ENCODE measurements at places on chromosomes 4 and X.

- DNase-seq, result peak; percentile 22
These were observed 69.8 kb upstream of the NEIL3 start for GRCh38 chr4:177239878-177240277.

DNA sequence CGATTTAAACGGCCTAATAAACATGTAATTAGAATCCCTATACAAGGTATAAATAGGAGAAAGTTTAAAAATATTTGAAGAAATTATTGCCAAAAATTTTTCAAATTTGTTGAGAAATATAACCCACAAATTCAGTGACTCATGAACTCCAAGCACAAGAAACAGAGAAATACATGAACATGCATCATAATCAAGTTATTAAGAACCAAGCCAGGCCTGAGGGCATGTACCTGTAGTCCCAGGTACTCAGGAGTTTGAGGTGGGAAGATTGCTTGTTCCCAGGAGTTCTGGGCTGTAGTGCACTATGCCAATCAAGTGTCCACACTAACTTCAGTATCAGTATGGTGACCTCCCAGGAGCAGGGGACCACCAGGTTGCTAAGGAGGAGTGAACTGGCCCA lies 341.9 kb downstream of the CAMK2D start:
- no peak for DNase-seq

GRCh38 chr4:173264684-173265185 lies 69.4 kb downstream of the HMGB2 start:
- DNase-seq, result peak; percentile 55

DNA sequence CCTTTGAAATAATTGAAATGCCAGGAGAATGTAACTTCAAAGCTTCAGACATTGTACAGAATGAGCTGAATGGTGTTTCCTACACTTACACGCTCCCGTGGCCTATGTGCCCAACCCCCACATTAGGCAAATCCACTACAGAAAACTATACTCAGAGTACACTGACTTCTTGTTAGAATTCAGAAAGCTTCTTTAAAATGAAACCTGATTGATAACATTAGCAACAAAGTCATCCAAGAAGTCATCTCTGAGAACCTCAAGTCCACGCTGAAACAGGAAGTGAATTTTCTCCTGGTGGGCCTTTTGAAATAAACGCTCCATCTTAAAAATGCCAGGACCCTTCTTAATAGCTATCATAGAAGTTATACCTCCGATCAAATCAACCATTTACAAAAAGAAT lies 136.3 kb downstream of the TSPAN5 start:
- DNase-seq, result no peak

- DNase-seq, result no peak
These were observed 39.2 kb downstream of the TRIM2 start for GRCh38 chr4:153243468-153243867.

GRCh38 chrX:76555816-76556215 lies 128.3 kb downstream of the MAGEE1 start:
- peak; percentile 0 for DNase-seq

DNA sequence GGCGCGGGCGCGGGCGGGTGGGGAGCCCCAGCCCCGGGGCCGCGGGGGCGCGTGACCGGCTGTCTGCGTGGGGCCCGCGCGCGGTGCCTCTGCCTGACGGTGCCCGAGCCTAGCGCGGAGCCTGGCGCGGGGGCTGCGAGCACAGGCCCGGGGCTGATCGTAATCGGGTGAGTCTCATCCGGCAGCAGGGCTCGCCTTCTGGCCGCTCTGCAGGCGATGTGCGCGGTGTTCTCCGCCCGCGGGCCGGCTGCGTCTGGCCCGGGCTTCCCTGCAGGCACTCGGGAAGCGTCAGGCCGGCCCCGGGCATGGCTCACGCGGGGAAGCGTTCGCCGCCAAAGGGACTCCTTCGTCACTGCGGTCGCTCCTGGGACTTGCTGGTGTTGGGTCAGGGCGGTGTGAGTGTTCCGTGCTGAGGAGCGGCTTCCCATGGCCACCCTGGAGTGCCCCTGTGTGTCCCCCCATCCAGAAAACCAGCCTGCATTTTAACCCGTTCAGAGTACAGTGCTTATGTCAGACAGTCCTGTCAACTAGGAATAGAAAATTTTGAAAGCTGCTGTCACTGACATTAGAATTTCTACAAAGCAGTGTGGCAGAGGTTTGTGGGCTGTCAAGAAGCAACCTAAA lies 40.6 kb downstream of the FAM149A start:
- peak; percentile 63 for DNase-seq

GRCh38 chr4:12472087-12472486 lies 1012.1 kb downstream of the RAB28 start:
- DNase-seq, result no peak

DNA sequence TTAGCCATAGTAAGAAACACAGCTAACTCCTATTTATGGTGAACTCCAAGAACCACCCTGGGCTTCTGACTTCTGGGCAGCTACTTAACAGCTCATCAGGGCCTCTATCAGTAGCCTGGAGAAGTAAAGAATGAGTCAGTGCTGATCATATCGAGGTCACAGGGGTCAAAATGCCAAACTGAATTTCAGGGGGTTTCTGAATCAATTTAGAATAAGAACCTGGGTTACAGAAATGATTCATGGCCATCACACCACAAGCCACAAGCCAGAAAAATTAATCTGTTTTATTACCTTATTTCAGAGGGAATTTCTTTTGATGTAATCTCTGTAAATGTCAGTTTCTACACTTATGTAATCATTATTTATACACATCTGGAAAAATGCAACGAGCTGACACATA lies 64.4 kb downstream of the CHST7 start:
- DNase-seq, result peak; percentile 59

DNA sequence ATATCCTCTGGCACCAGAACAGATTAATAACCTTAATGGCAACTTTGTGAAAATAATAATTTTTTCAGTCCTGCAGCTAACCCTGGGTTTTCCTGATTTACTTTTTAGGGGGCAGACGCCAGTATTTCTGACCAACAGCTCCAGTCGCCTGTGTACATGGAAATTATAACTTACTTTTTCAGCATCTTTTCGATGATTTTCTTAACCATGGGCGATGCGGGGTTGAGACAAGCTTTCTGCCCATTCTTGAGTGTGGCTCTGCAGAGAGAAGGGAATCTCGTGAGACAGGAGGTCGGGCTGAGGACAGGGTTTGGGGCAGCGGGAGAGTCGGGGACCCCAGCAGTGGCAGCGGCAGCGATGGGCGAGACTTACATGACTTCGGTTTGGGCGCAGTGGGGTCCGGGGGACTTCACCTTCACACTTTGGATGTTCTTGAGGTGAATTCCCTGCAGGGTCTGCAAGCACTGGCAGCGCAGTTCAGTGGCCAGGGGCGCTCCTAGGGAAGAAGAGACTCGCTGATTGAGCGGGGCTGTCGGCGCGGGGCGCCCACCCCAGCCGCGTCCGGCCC lies 484 bp downstream of the CXCL2 start:
- DNase-seq, result no peak

DNA sequence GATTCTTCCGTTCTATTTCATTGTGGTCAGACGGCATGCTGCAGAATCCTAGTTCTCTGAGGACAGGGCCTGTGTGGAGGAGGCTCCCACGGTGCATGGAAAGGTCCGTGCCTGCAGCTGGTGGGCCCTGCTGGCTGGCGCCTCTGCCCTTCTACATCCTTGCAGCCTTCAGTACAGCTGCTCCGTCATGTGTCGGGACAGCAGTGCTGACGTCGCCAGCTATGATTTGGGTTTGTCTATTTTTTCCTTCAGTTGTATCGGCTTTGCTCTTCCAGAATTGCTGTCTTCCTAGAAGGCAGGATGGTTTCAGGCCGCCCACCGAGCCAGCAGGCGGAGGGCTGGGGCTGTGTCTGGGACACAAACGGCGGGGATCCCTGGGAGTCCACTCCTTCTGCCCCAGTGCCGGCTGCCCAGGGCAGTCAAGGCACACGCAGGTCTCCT lies 32.1 kb upstream of the CPLX1 start:
- no peak for DNase-seq

DNA sequence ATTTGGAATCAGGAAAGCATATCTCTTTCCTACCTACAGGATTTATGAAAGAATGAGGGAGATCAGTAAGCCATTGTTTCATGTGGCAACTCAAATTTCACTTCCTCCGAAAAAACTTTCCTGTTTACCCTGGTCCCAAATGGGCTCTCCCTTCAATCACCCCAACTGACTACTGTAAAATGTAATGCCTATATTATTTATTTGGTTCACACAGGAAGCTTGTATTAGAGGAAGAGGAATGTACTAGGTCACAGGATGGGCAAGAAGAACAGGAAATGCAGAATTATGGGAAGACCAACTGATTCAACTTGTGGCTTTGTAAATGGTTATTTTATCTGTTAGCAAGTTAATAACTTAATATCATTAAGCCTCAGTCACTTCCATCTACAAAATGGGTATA lies 23.1 kb downstream of the COL4A6 start:
- DNase-seq, result no peak

DNA sequence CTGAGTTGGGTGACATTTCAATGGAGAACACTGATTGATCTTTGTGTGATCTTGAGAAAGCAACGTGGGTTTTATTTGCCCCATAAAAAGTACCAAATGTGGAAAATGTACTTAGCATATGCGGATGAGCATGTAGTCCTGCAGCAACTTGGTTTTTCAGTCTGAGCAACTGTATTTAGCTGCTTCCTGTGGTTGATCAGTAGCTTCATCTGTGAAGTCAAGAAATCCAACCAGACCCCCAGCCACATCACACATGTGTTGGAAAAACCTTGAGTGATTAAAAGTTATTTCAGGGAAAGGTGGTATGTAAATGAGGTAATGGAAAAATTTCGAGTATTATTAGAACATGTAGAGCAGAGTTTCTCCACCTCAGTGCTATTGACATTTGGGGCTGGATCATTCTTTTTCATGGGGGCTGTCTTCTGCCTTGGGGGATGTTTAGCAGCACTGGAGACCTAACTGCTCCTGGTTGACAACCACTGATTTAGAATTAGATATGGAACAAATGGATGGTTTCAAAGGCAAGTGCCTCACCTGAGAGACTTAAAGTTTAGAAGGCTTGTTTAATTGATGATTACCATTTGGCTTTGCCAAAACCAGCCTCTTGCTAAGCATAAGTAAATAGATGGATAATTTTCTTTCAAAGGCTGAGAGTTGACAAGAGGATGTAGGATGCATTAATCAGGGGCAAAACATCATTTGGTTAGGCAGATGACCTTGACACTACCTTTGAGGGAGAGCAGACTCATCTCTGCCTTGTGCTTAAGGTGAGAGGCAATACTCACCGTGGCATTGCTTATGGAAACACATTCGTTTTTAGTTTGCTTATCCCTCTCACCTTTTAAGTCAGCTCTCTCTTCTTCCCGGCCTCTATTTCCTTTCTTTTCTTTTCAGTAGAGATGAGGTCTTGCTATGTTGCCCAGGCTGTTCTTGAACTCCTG lies 193.0 kb upstream of the RPS6KA3 start:
- no peak for DNase-seq

DNA sequence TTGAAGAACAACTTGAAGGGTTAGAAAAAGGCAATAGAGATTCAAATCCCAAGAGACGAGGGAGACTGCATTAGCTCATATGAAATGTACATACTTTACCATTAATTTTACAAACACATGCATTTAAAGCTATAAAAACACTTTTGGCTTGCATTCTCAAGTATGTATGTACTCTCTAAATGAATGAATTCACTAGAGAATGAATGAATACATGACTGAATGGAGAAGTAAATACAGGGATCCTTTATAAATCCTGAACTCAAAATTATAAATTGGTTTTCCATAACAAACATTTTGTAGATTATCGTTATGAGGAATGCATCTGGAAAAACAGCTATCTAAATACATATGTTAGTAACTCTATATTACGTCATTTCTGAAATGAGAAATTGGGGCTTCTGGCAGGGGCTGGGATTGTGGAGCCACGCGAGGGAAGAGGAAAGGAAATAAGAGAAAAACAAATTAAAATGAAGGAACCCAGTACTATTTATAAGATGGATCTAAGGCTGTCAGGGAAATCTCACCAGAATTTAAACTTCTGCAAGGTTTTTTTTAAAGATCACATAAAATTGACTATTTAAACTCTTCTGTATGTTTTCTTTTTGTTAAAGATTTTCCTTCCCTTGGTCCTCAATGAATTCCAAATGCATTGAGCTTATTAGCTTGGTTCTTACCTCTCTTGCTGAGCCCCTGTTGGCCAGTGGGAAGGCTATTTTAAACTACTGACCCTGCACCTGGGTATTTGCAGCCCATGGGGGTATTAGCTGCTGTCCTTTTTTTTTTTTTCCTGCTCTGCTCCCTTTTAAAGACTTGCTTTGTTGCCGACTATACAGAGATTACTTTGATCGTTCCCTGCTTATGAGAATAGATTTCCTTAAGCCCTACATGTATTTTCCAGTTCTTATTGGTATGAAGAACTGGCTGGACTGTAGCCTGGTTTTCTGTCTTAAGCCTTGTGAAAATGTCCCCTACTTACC lies 207.8 kb downstream of the ADGRL3 start:
- no peak for DNase-seq

- DNase-seq, result no peak
These were observed 824.5 kb downstream of the STIM2 start for GRCh38 chr4:27685091-27685490.

GRCh38 chrX:12843668-12844279 lies 23.1 kb upstream of the TLR7 start:
- DNase-seq, result no peak

DNA sequence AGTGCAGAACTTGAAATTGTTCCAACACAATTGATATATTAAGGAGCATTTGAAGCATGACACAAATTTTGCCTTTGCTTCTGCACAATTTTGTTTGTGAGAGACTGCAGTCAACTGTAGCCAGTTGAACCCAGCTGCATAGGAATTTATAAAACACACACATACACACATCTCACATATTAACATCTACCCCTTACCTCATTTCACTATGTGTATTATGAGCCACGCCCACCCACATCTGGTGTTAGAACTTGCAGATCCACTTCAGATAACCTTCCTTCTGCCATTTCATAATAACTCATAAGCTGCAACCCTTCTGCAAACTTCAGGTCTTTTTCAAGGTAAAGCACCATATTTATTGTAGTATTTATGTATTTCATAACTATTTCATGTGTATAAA lies 188.1 kb upstream of the WDFY3 start:
- DNase-seq, result no peak

DNA sequence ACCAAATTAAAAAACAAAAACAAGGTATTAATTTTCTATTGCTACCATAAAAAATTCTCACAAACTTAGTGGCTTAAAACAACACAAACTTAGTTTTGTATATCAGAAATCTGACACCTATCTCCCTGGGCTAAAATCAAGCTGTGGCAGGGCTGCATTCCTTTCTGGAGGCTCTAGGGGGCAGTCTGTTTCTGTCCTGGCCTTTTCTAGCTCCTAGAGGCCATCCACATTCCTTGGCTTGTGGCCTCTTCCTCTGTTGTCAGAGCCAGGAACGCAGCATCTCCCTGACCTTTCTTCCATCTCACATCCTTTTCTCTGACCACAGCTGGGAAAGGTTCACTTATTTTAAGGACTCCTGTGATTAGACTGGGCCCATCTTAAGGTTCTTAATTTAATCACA lies 38.9 kb upstream of the TLR2 start:
- DNase-seq, result no peak

GRCh38 chrX:128396601-128397000 lies 344.4 kb upstream of the ACTRT1 start:
- peak; percentile 49 for DNase-seq

- no peak for DNase-seq
These were observed 513.7 kb downstream of the TLL1 start for GRCh38 chr4:166386491-166387360.

Data from fibroblast of skin of right biceps (primary cell).